ENCODE measurements at places on chromosomes 5 and 9.

DNA sequence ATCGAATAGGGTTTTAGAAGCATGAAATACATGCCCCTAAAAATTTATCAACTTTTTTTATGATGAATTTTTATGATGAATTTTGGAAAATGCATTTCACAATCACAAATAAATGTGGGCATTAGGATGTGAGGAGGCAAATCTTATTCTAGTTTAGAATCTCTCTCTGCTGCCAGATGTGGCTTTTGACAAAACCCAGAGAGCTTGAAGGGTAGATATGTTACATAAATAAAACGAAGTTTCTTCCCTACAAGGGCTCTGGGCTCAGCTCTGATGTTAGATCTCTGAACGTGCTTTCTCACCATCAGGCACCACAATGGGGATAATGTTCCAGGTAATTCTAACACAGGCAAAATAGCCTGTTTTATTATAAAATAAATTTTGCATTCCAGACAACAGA, 102.3 kb upstream of the ADAMTSL1 start:
- H3K27me3 ChIP-seq = no peaks in the 10 kb centered on the region
- no peaks in the 10 kb centered on the region for H3K36me3 ChIP-seq
- DNase-seq = no peak
- no peak overlapping the region for H3K27ac ChIP-seq
- H3K4me1 ChIP-seq = no peaks in the 10 kb centered on the region

- no peak overlapping the region for H3K27ac ChIP-seq
- peaks cover 3% of the 10 kb centered on the region for H3K4me1 ChIP-seq
- no peak overlapping the region for H3K4me3 ChIP-seq
- DNase-seq = no peak
- peaks cover 2% of the 10 kb centered on the region for H3K36me3 ChIP-seq
Observed at GRCh38 chr5:43258116-43258515, 55.1 kb downstream of the HMGCS1 start.

- H3K27ac ChIP-seq = no peak overlapping the region
- DNase-seq = no peak
- no peaks in the 10 kb centered on the region for H3K36me3 ChIP-seq
- no peaks in the 10 kb centered on the region for H3K27me3 ChIP-seq
Observed at GRCh38 chr5:119243888-119244287, 111.9 kb upstream of the TNFAIP8 start.

DNA sequence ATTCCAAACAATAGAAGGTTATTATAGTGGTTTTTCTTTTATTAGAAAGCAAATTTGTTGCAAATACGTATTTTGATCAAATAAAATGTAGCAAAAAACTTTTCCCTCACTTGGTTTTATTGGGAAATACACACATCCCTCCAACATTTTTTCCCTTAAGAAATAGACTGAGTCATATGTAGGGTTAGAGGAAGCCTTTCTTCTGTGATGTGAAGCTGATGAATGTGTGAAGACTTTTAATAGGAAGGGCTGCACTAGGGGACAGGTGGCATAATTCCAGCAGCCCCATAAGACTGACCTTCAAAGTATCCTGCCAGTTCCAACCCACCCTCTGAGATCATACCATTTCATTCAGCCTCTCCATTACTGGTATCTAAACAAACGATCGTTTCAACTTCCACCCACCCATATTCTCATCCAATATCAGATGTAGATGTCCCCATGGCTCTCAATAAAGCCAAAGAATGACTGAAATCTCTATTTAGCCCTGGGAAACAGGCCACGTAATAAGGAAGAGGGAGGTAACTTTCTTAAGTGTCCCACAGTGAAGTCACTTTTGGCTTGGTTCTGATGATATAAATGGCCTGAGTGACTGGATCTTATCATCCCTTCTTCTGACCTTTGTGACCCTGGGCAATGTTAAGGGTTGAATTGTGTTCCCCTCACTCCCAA, 64.7 kb upstream of the LPAR1 start:
- H3K4me3 ChIP-seq = no peak overlapping the region
- H3K27me3 ChIP-seq = no peaks in the 10 kb centered on the region
- no peaks in the 10 kb centered on the region for H3K36me3 ChIP-seq
- no peaks in the 10 kb centered on the region for H3K4me1 ChIP-seq

- H3K27ac ChIP-seq = no peak overlapping the region
- no peak for DNase-seq
- H3K4me3 ChIP-seq = no peak overlapping the region
- peaks cover 19% of the 10 kb centered on the region for H3K4me1 ChIP-seq
Observed at GRCh38 chr9:36034234-36034633, 2.5 kb upstream of the RECK start.

GRCh38 chr9:33186457-33187168, 19.5 kb upstream of the B4GALT1 start:
- H3K27me3 ChIP-seq = peaks cover 11% of the 10 kb centered on the region
- H3K36me3 ChIP-seq = no peaks in the 10 kb centered on the region
- H3K4me1 ChIP-seq = no peaks in the 10 kb centered on the region
- no peak for DNase-seq
- no peak overlapping the region for H3K27ac ChIP-seq
- H3K4me3 ChIP-seq = no peak overlapping the region

DNA sequence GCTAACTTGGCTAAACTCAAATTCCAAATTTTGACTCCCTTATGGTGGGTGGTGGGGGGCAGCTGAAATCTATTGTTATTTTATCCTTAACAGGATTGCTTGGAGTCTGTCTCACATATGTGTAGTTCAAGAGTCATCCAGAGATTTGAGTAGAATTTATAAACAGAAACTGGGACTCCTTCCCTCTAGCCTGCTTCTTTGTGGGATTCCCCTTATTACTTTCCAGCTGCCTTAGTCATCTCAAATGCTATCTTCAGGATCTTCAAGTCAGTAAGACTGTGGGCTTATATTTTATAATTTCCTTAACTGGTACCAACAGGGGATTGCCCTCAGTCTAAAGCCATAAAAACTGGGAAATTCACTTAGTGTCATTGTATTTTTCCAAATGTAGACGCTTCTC, 55.5 kb downstream of the NNT start:
- H3K4me1 ChIP-seq = no peaks in the 10 kb centered on the region
- H3K27me3 ChIP-seq = no peaks in the 10 kb centered on the region
- DNase-seq = no peak
- no peak overlapping the region for H3K27ac ChIP-seq
- peaks cover 67% of the 10 kb centered on the region for H3K36me3 ChIP-seq
- no peak overlapping the region for H3K4me3 ChIP-seq

GRCh38 chr5:124738681-124739633, 7.5 kb downstream of the ZNF608 start:
- peaks cover 6% of the 10 kb centered on the region for H3K27me3 ChIP-seq
- H3K4me1 ChIP-seq = no peaks in the 10 kb centered on the region
- no peak overlapping the region for H3K27ac ChIP-seq
- H3K36me3 ChIP-seq = no peaks in the 10 kb centered on the region

DNA sequence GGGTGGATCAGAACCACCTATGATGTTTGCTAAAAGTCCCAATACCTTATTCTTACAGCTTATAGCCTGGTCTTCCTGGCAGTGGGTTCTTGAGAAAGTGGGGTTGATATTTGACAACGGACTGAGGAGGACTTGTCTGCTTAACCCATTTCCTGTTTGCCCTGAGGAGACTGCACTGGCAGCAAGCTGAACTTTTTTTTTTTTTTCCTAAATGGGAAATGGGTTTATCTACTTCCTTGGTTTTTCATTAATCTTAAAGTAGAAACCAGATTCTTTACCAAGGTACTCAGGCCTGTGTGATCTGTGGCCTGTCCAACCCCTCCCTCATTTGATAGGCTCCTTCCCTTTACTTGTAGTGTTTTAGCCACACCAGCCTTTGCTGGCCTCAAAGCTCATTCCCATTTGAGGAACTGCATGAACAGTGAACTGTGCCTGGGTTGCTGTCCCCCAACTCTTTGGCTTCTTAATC, 47.1 kb downstream of the C9orf57 start:
- H3K27me3 ChIP-seq = no peaks in the 10 kb centered on the region
- H3K27ac ChIP-seq = no peak overlapping the region
- peaks cover 5% of the 10 kb centered on the region for H3K4me1 ChIP-seq
- no peak for DNase-seq

- no peak overlapping the region for H3K4me3 ChIP-seq
- no peaks in the 10 kb centered on the region for H3K36me3 ChIP-seq
- H3K27ac ChIP-seq = no peak overlapping the region
- H3K27me3 ChIP-seq = no peaks in the 10 kb centered on the region
- no peak for DNase-seq
Observed at GRCh38 chr9:110895147-110895905, 142.9 kb downstream of the LPAR1 start.

GRCh38 chr9:7394002-7394774, 405.4 kb downstream of the DMAC1 start:
- no peak for DNase-seq
- no peaks in the 10 kb centered on the region for H3K36me3 ChIP-seq
- peaks cover 10% of the 10 kb centered on the region for H3K27me3 ChIP-seq
- H3K4me1 ChIP-seq = no peaks in the 10 kb centered on the region

DNA sequence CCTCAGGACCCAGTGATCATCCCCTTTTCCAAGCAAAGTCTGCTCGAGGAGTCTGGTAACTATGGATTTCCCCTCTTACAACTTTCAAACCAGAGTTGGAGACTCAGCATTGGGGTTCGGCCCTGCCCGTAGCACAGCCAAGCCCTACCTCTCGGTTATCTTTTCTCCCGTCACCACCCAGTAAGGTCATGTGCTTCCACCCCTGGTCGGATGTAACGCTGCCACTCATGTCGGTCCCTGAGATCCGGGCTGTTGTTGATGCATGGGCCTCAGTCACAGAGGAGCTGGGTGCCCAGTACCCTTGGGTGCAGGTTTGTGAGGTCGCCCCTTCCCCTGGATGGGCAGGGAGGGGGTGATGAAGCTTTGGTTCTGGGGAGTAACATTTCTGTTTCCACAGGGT, 1.2 kb downstream of the GALT start:
- H3K4me1 ChIP-seq = peaks cover 47% of the 10 kb centered on the region
- no peaks in the 10 kb centered on the region for H3K27me3 ChIP-seq
- H3K4me3 ChIP-seq = peak overlapping the region; percentile 78

DNA sequence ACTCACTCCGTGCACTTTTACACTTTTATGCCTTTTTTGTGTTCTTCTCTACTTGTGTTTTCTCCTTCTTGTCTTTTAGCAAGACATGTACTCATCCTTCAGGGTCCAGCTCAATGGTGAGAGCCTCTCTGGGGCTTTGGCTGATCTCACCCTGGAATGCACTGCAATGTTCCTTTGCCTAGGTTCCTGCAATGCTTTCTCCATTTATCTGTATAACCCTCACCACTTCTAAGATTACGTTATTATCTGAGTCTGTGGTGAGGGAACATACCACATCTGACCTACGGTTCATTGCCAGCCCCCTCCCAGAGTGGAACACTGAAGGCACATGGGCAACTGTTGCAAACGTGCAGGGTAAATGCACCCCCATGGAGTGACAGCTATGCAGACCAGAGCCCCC, 47.3 kb downstream of the KCNIP1 start:
- peaks cover 28% of the 10 kb centered on the region for H3K27me3 ChIP-seq
- no peak overlapping the region for H3K4me3 ChIP-seq
- no peak for DNase-seq
- H3K27ac ChIP-seq = no peak overlapping the region
- H3K36me3 ChIP-seq = no peaks in the 10 kb centered on the region

GRCh38 chr9:133901184-133901835, 90.8 kb downstream of the VAV2 start:
- no peak for DNase-seq
- no peaks in the 10 kb centered on the region for H3K4me1 ChIP-seq
- H3K36me3 ChIP-seq = no peaks in the 10 kb centered on the region
- H3K27me3 ChIP-seq = no peaks in the 10 kb centered on the region
- H3K27ac ChIP-seq = no peak overlapping the region
- H3K4me3 ChIP-seq = no peak overlapping the region

DNA sequence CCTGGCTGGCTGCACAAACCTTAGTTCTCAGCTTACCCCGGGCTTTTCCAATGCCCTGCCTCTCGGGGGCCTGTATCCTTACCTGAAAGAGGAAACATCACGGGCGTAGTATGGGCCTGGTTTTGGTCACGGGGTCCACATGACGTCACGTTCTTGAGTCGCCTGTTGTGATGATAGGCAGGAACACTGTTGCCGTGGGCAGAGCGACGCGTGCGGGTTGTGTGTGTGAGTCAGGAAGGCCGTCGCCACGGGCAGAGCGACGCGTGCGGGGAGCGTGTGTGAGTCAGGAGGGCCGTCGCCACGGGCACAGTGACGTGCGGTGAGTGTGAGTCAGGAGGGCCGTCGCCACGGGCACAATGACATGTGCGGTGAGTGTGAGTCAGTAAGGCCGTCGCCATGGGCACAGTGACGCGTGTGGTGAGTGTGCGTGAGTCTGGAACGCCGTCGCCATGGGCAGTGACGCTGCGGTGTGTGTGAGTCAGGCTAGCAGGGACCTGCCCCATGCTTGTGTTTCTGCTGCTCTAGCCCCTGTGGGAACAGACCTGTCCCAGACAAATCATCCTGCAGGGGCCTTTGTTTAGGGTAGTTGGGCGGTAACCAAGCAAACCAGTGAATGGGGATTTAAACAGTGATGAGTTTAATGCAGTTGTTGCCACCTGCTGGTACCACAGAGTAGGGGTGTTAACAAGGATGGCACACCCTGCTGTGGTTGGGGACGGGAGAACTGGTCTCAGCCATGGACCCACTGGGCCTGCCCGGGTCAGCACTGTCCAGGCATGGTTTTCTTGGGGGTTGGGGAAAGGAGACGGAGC, 19.8 kb downstream of the TRIP13 start:
- no peak overlapping the region for H3K4me3 ChIP-seq
- DNase-seq = peak; percentile 79
- H3K36me3 ChIP-seq = peaks cover 38% of the 10 kb centered on the region
- peak overlapping the region; percentile 71 for H3K27ac ChIP-seq
- H3K4me1 ChIP-seq = peaks cover 12% of the 10 kb centered on the region

DNA sequence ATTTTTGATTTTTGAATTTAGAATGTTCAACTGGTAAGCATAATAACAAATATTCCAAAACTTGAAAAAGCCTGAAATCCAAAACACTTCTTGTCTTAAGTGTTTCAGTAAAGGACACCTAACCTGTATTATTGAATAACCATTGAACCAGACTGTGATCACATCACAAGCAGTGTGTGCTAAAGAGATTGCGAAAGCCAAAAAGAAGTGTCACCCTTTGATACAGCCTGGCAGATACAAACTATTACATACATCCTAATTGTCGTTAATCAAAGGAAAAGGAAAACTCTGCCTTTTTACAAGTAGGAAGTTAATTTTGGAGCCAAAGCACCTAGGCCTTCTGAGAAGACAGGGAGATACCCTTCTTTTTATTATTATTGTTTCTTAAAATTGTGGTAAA, 8.4 kb upstream of the FAM120AOS start:
- no peaks in the 10 kb centered on the region for H3K27me3 ChIP-seq
- no peak overlapping the region for H3K27ac ChIP-seq
- H3K36me3 ChIP-seq = peaks cover 40% of the 10 kb centered on the region

- H3K4me1 ChIP-seq = peaks cover 18% of the 10 kb centered on the region
- H3K27ac ChIP-seq = no peak overlapping the region
- no peak overlapping the region for H3K4me3 ChIP-seq
- H3K36me3 ChIP-seq = no peaks in the 10 kb centered on the region
- DNase-seq = no peak
Observed at GRCh38 chr9:72383978-72384709, 19.1 kb upstream of the ZFAND5 start.

Data from activated CD4-positive, alpha-beta memory T cell treated with anti-CD3 and anti-CD28 coated beads, Interleukin-2, amount 10 ng/mL, durations not matched to agents 7 days and 5 days (primary cell).